Choroid plexus epithelial cell (primary cell): ENCODE measurements at places on chromosomes 6 and 20.
A peak's percentile ranks its signal among the peaks of the same experiment; 100 is the strongest.

DNA sequence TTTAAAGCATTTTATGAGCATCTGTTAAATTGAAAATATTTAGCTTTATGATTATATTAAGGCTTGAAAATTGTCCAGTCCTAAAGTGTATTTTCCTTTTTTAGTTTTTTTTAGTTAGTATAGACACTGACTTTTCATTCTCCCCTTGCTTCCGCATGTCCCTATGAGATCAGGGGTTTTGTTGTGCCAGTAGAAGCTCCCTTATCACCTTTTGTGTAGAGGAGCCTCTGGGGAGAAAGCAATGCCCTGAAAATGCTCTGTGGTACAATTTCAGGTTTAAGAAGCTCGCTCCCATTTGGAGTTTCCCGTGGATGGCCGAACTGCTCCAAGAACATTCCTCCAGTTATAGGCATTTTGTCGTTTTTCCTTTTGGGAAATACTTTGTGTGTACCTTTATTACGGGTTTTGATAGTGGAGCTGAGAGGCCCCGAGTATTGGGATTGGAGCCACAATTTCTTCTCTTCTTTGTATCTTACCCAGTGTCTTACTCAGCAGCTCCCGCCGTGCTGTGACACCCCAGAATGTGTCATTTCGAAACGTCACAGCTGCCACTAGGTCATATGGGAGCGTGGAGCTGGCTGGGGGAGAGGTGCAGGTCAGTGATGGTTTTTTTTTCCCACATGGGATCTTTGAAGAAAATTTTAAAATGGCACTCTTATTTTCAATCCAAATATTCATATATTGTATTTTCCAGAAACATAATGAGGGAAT lies 49.9 kb downstream of the RPRD1B start:
- peak; percentile 47 for DNase-seq

GRCh38 chr6:44645276-44645675 lies 257.8 kb downstream of the CDC5L start:
- DNase-seq: peak; percentile 20

- DNase-seq: peak; percentile 58
These were observed 114.7 kb upstream of the PHACTR1 start for GRCh38 chr6:12601881-12602280.

GRCh38 chr6:10033223-10033829 lies 381.5 kb downstream of the TFAP2A start:
- no peak for DNase-seq

GRCh38 chr6:23174781-23175361 lies 605.5 kb downstream of the HDGFL1 start:
- peak; percentile 91 for DNase-seq

DNA sequence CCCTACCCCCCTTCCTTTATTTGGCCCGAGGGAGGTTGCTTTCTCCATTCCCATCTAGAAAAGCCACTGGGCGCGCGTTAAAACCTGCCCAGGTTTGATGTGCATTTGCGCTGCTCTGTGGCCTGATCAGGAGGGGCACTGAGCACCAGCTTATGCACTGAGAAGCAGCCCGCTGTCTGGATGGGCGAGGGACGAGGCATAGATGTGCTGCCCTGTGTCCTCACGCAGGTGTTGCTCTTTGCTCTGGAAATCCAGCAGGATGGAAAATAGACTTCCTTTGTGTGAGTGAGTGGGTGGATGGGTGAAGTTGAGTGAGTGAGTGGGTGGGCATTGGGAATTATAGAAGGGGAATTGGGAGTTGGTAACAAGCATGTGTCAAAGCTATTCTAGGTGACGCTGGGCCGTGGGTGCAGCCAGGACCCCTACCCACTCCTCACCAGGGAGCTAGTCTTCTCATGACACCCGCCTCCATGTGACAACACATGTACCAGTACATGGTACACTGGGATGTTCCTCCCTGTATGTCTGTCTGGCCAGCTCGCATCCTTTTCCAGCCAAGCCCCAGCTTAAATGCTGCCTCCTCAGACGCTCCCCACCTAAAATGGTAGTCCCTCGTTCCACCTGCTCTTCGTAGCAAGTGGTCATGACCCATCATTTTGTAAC lies 162.6 kb downstream of the DTNBP1 start:
- no peak for DNase-seq

DNA sequence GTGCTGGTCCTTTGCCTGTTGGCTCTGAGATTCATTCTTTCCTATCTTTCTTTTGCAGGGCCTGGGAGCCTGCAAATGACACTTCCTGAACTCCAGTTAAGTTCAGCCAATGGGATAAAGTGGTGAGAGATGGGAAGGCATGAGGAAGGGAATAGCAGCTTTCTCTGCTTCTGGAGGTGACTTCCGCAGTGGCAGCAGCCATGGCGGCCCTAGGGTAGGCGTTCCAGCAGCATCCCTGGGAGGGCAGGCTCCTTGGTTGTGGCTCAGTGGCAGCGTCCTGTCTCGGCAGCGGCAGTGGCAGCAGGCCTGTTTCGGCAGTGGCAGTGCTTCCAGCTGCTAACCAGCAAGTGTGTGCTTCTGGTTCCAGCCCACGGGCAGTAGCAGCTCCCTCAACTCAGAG lies 7.3 kb upstream of the MDFI start:
- no peak for DNase-seq

- no peak for DNase-seq
These were observed 154.7 kb downstream of the ERMARD start for GRCh38 chr6:169906004-169906687.

GRCh38 chr20:51594236-51595057 lies 51.9 kb upstream of the NFATC2 start:
- no peak for DNase-seq

DNA sequence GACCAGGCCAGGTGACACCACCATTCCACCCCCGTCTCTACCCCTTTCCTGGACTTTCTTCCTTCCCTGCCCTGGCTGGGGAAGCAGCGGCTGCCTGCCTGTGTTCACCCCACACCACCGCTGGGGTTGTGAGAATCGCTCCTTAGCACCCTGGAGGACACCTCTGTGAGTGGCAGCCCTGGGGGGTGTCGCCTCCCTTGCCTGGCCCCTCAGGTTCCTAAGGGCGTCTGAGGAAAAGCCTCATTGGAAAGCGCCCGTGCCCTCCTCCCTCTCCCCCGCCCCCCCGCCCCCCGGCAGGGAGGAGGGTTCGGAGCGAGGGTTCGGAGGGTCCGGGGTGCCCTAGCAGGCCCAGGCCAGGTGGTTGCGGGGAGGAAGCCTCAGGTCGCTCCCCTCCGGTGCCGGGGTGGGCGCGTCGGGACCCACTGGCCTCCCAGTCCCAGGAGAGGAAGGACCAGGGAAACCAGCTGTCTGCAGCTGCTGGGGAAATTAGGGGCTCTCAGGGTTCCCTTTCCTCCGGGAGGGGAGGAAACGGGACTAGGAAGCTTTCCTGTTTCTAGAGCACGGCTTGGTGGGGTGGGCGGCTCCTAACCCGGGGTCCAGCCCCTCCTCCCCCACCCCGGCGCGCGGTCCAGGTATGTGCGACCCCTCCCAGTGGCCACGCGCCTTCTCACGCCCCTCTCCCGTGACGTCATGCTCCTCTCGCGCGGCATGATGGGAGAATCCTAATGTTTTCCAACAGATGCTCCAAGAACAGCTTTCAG lies at the start of gene PHACTR3:
Gene PHACTR3 (plus strand): TSS at position 760 of the 761 bp plus-strand sequence. CDS start 475 bp downstream, outside the sequence.
- no peak for DNase-seq

- DNase-seq: no peak
These were observed 24.9 kb downstream of the ZNF292 start for GRCh38 chr6:87180105-87180728.

- DNase-seq: peak; percentile 48
These were observed 1.2 kb downstream of the ZNF335 start for GRCh38 chr20:45970646-45971424.

- DNase-seq: peak; percentile 58
These were observed 56.0 kb downstream of the TENT5A start for GRCh38 chr6:81696524-81696923.

DNA sequence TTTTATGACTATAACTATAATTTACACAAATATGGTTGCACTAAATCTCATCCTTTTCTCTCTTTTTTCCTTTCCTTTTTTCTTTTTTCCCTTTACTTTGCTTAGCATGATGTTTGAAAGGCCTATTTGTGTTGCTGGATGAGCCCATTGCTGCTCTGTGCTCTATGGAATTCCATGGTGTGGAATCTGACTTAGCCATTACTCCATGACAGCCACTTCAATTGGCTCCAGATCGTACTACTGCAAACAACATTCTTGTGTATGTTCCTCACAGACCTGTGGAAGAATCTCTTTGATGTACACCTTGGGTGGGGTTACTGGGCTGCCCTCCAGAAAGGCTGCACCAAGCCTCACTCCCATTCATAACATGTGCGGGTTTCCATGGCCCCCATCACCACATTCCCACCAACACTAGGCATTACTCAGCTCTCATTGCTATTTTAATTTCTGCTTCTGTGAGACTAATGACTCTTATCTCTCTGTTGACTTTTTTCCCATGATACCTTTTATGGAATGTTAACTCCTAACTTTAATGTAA lies 979.0 kb downstream of the KIF16B start:
- DNase-seq: no peak

DNA sequence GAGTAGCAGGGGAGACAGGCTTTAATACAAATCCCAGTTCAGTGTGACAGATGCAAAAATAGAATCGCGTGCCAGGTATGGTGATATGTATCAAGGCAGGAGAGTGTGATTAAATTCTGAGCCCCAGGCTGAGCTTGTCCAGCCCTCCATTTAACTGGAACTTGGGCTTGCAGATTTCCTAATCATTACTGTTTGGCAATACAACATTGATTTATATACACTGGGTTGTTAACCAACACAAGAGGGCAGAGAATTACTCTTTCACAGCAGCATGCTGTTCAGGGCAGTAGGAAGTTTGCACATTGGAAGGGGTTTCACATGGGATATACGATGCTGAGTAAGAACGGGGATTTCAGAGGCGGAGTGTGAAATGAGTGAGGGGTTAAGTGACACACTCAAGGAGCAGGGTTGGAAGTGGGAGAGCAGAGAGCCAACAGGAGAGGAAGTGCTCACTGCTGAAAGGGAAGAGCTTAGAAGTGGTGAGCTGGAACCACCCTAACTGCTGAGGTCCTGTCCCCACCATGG lies 70.8 kb upstream of the ATXN1 start:
- DNase-seq: no peak

DNA sequence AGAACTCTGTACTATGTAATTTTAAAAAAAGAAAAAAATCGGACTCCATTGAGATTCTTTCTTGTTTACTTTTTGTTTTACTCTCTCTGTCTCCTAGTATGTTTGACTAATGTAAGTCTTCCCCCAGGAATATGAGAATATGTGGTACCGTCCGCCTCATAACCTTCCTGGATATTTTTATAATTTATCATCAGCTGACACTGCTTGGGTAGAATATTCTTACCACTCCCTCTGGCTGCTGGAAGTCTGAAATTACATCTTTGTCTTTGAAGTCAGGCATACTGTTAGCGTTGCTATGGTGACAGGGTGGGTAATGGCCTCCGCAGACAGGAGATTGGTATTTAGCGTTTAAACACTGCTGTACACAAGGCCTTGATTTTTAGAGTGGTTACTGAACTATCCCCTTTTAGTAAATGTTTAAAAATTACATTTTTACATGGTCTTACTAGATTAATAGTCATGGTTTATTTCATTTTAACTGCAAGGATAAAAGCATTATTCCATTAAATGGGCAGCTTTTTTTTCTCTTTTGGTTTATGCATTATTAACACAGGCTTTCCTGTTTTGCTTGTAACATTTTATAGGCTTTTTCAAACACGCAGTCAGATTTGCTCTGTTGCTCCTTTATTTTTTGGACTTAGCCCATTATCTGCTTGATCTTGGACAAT lies 176.4 kb downstream of the ARID1B start:
- DNase-seq: peak; percentile 99

GRCh38 chr20:32479697-32480171 lies 105.4 kb downstream of the NOL4L start:
- DNase-seq: no peak

DNA sequence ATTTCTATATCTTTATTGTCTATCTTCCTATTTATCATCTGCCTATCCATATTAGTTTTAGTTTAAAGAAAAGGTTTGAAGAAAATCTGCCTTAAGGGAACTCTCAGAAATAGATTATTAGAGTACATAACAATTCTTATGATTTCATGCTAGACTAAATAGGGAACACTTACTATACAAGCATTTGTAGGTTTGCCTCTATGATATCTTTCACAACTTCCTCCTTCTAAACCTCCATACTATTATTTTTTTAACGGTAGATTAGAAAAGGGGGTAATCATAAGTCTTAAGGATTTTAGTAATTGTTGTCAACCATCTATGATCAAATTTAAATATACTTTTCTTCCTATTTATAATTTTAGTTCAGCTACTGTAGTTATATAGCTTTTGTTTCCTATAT lies 11.6 kb upstream of the DSE start:
- DNase-seq: no peak

GRCh38 chr6:69785697-69786096 lies 11.1 kb downstream of the LMBRD1 start:
- DNase-seq: no peak

DNA sequence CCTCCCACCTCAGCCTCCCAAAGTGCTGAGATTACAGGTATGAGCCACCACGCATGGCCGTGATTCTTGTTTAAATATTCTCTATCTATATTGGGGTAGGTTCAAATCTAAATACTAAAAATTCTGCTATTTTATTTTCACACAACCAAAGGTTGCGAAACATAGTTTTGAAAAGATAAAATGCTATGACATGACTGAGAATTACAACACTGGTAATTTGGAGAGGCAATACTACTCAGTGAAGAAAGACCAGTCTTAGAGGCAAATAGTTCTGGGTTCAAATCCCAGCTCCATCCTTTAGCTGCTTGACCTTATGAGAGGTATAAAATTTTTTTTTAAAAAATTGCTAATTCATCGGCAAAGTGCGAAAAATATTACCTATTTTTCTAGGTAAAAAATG lies 137.0 kb upstream of the PREP start:
- DNase-seq: no peak

GRCh38 chr6:16286151-16286522 lies 47.8 kb downstream of the GMPR start:
- DNase-seq: peak; percentile 55

- DNase-seq: no peak
These were observed 525.4 kb upstream of the RNF217 start for GRCh38 chr6:124436803-124437202.

- no peak for DNase-seq
These were observed 215.8 kb upstream of the CITED2 start for GRCh38 chr6:139590206-139590605.

- DNase-seq: peak; percentile 97
These were observed 185.3 kb downstream of the OGFRL1 start for GRCh38 chr6:71473926-71474325.

- peak; percentile 4 for DNase-seq
These were observed 469.8 kb upstream of the SOX4 start for GRCh38 chr6:21123507-21124436.

GRCh38 chr6:72414657-72415056 lies 207.2 kb upstream of the KCNQ5 start:
- DNase-seq: no peak

- DNase-seq: no peak
These were observed 76.7 kb downstream of the DACT2 start for GRCh38 chr6:168242940-168243225.

GRCh38 chr6:27209196-27209595 lies 38.3 kb upstream of the PRSS16 start:
- DNase-seq: no peak

- DNase-seq: no peak
These were observed 45.9 kb upstream of the CARMIL1 start for GRCh38 chr6:25233226-25233625.
